ENCODE measurements at places on chromosomes 7 and 10.

GRCh38 chr10:22183771-22184461, 33.9 kb downstream of the EBLN1 start:
- no peak for DNase-seq

- no peak for DNase-seq
Measured at GRCh38 chr7:107505997-107506673, 36.3 kb downstream of the GPR22 start.

GRCh38 chr7:2433713-2434550, 30.5 kb downstream of the CHST12 start:
- no peak for DNase-seq

DNA sequence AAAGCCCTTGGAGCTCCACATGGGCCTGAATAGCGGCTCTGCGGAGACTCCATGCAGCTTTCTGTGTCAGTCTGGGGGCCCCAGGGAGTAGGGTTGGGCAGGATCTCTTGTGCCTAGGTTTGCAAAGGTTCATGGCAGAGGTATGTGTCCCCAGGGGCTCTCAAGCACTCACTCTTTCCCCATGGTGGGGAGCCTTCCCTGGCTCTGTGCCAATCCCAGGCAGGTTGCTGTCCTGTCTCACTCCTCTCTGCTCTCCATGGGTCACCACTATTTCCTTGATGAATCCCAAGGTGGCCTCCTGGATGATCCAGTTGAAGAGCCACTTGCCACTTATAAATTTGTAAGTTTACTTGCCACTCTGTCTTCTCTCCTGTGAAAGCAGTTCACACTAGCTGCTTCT, 238.4 kb downstream of the CCDC7 start:
- DNase-seq: no peak

DNA sequence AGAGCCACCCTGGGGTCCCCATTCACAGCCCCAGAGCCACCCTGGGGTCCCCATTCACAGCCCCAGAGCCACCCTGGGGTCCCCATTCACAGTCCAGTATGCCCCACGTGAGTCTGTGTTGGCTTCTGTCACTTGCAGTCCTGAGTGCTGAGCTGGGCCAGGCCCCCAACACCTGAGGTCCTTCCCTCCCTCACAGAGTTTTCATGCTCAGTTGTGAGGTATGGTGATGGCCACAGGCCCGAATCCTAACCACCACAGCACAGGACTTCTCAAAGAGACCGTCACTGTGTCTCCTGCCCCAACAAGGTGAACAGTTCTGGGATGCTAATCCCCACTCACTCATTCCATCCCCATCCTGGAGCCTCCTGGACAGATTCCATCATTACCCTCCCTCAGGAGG, 239.2 kb downstream of the PTPRN2 start:
- DNase-seq: peak; percentile 20

All from ecto neural progenitor cell (in vitro differentiated cells).